Activated B cell treated with CpG ODN at 0.5 μM for 24 hours (primary cell): ENCODE measurements at places on chromosomes 11 and 22.

GRCh38 chr11:89381094-89381493 lies 110.1 kb downstream of the NOX4 start:
- no peak for DNase-seq

GRCh38 chr11:11426226-11426952 lies 73.3 kb upstream of the CSNK2A3 start:
- DNase-seq: no peak

DNA sequence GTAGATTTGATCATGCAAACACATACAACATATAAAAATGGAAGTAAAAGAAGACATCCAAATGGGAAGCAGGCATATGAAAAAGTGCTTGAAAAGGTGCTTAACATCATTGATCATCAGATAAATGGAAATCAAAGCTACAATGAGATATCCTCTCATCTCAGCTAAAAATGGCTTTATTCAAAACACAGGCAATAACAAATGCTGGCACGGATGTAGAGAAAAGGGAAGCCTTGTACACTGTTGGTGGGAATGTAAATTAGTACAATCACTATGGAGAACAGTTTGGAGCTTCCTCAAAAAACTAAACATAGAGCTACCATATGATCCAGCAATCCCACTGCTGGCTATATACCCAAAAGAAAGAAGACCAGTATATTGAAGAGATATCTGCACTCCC lies 549 bp upstream of the TCN1 start:
- no peak for DNase-seq

GRCh38 chr22:45329530-45329936 lies 19.8 kb downstream of the FAM118A start:
- DNase-seq: no peak

- DNase-seq: no peak
Measured at GRCh38 chr22:36347094-36347493, 40.7 kb downstream of the MYH9 start.

DNA sequence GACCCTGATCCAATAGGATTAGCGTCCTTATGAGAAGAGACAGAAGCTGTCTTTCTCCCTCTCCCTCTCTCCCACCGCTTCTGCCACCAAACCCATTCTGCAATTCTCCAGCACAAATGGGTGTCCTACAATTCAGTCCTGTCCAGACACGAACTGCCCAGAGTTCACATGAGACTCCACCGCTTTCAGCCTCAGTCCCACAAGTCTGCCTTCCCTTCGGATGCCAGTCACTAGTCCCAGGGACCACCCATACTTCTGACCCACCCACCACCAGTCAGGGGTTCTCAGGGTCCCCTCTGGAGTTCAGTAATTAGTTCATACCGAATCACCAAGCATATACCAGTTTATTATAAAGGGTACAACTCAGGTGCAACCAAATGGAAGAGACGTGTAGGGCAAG lies 73.6 kb downstream of the TRIM29 start:
- no peak for DNase-seq

DNA sequence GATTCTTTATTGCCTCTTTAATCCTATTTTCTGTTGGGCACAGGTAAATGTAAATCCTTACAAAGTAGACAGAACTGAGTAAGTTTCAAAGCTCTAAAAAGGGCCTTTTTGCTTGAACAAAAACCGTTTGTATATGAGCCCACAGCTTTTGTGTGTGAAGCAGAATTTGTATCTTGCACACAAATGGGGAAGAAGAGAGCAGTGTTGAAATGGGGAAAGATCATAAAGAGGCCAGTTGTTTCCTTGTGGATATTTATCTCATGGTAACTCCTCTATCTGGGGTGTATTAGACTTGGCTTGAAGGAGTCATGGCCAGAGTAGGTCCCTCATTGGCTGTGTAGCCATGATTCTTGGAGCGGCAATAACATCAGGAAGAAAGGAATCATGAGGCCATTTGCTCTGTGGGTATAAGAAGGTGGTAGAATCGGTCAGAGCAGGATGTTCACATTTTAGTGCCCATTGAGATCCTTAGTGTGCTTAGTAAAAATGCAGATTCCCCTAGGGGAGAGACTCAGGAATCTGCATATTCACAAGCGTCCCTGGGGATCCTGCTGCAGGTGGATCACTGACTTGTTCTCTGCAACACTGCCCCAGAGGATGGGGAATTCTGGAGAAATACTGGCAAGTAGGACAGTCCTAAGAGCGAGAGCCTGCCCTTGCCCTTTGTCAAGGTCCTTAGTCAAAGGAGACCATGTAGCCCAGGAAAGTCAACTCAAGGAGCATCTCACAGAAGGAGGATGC lies 126.5 kb downstream of the LDLRAD3 start:
- DNase-seq: no peak

- DNase-seq: no peak
Measured at GRCh38 chr11:81644239-81644840, 1089.3 kb downstream of the FAM181B start.

- no peak for DNase-seq
Measured at GRCh38 chr22:20011123-20011992, 5.3 kb downstream of the ARVCF start.

GRCh38 chr22:36334081-36334820 lies 53.5 kb downstream of the MYH9 start:
- DNase-seq: no peak

- no peak for DNase-seq
Measured at GRCh38 chr11:60919956-60920355, 4.3 kb upstream of the TMEM132A start.

GRCh38 chr11:102551169-102551781 lies 20.7 kb upstream of the MMP7 start:
- no peak for DNase-seq

DNA sequence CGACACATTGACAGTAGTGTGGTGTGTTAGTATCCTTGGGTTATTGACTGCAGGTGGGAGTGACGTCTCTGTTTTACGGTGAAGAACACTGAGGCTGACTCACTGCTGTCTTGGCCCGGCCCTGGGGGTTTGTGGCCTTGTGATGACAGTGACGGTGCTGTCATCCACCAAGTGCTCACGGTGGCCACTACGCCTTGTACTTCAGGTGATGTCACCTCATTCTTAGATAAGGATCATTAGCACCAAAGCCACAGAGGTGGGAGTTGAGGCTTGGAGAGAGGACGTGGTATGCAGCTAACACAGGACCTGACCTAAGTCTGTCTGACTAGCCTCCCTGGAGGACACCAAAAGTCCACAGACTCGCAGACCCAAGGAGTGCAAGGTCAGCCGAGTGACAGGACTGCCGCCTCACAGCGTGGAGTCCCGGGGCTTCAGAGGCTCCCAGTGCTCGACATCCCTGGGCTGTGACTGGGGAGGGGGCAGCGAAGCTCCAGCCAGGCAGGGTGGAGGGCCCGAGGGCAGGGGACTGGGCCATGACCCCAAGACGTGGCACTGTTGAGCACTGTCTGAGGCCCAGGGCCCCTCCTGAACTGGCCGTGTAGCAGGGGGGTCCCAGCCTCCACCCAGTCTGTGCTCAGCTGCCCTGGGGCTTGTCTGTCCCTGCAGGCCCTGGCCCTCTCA lies 56.5 kb downstream of the NAT10 start:
- DNase-seq: no peak

DNA sequence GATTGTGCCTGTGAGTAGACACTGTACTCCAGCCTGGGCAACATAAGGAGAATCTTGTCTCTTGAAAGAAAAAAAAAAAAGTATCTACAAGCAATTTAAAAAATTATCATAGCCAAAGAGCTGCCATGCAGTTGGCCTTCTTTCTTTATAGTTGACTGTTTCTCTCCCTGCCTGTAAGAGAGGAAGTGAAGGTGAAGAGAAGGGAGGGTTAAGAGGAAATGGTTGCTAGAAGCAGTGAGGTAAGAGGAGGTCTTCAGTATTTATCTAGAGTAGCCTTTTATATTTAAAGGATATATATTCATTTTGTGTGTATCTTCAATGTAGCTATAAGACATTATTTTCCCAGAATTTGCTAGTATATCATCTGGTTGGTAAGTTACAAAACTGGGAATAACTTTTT lies 217.9 kb downstream of the TMEM135 start:
- DNase-seq: no peak

DNA sequence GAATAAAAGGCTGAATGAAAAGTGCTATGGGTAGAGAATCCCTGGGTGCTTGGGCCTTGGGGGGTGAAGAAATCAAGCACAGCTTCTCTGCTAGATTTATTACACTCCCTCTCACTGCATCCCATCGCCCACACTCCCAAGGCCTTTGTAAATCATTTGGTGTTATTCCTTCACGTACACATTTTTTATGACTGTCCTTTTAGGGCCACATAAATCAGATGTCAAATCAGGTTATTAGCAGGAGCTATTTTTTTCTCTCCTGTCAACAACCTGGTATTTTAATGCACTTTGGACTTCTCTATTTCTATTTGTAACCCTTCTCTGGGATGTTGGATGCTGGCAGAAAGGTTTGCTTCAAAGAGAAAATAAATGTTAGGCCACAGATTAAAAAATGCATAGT lies 408.8 kb downstream of the INSC start:
- no peak for DNase-seq

DNA sequence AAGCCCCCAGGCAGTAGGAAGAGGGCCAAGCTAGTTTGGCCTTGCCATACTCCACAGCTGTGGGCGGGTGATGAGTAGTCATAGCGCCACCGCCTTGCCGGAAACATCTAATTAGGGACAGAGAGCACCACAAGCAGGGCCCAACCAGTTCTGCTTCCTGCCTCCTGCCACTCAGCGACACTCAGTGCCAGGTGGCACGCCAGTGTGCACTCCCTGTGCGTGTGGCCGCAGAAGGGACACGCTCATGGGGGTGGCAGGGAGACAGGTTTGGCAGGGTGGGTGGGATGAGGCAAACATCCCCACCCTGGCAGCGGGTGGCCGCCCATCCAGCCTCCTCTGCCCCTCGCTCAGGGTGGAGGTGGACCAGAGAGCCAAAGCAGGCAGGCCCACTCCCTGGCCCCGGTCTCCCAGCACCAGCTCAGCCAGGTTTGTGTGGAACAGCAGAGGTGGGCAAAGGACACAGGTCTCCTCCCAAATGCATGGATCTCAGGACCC lies 4.9 kb downstream of the OVOL1 start:
- peak; percentile 52 for DNase-seq

- no peak for DNase-seq
Measured at GRCh38 chr11:70186420-70186819, 16.7 kb upstream of the FADD start.

DNA sequence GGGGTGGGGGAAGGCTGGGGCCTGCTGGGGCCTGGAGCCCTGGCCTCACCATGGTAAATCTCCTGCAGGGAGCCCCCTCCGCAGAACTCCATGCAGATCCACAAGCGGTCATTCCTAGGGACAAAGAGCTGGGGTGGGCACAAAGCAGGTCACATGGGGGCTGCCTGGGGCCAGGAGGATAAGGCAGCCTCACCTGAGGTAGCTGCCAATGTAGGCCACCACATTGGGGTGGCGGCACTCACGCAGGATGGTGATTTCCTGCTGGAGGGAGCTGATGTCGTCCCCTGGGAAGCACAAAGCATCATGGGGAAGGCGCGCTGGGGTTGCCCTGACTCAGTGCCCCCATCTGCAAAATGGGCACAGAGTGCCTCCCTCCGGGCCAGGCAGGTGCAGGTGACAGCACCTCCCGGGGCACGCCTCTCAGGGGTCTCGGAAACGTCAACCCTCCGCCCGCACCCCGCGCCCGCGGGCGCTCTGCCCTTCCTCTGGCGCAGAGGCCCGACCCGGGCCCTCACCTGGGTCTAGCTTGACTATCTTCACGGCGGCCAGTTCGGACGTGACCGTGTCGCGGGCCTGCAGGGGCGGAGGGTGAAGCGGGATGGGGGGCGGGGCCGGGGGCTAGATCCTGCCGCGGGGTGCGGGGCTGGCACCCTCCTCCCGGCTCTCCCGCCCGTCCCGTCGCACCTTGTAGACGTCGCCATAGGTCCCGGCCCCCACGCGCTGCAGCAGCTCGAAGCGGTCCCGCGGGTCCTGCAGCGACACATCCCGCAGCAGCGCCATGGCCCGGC lies 450 bp downstream of the MAP4K2 start:
- DNase-seq: peak; percentile 52

- DNase-seq: no peak
Measured at GRCh38 chr11:131815590-131815989, 445.2 kb downstream of the NTM start.

DNA sequence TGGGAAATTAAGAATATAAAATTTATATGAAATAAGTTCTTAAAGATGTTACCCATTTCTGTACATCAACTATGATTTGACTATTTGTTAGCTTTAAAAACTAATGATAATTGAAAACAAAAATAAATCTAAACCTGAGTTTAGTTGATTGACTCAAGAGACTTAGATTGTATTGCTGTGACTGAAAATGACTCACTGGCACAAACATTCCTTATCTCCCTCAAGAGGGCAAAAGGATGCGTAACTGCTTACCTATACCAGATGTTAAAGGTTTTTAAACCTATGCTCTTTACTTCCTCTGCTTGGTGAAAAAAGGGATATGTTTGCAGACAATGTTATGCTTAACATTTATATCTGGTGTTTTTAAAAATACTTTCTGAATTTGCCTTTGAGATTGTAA lies 30.3 kb downstream of the ATM start:
- DNase-seq: no peak

GRCh38 chr22:29799217-29799680 lies 32.1 kb downstream of the UQCR10 start:
- no peak for DNase-seq

- no peak for DNase-seq
Measured at GRCh38 chr22:37195921-37196320, 7.9 kb upstream of the C1QTNF6 start.

GRCh38 chr22:17724241-17724640 lies 50.0 kb downstream of the BID start:
- DNase-seq: no peak

DNA sequence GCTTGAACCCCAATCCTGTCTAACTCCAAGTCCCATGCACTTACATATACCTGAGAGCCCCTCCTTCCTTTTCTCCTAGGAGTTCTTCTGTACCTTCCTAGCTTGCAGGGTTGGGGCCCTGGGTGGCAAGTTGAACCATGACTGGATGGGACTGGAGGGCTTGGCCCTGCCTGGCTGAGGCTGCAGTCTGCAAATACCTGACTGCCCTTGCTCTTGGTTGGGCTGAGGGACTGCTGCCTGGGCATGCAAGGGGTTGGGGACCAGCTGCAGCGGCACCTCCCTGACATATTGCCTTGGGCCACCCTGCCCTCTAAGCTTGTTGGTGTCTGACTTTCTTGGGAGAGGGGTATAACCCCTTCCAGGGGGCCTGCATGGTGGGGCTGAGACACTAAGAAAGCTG lies 9.8 kb upstream of the SLC39A13 start:
- no peak for DNase-seq

DNA sequence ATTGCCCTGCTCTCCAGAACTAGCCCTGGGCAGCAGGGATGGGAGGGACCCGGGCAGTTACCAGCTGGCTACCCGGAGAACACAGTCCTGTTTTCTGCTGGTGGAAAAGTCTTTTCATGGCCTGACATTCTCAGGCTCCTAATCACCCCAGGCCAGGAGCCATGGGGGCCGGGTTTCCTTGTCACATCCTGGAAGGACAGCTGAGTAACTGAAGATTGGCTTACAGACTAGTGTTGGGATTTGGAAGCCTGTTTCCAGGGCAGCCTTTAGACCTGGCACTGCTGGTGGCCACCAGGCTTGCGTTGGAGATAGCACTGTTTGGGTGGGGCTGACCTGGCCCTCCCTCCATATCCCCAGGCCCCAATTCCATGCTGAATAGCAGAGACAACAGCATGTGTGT lies 349.0 kb downstream of the CTTN start:
- DNase-seq: no peak

- no peak for DNase-seq
Measured at GRCh38 chr11:68403831-68404230, 56.7 kb upstream of the PPP6R3 start.

- DNase-seq: no peak
Measured at GRCh38 chr11:125073616-125074483, 10.7 kb downstream of the SLC37A2 start.

- no peak for DNase-seq
Measured at GRCh38 chr11:19321351-19321750, 80.6 kb upstream of the E2F8 start.

GRCh38 chr11:80502511-80502910 lies 1061.7 kb upstream of the TENM4 start:
- DNase-seq: no peak
